Inflammatory macrophage treated with lipopolysaccharide for 1 hour (primary cell): ENCODE measurements at places on chromosomes 11 and 22.

DNA sequence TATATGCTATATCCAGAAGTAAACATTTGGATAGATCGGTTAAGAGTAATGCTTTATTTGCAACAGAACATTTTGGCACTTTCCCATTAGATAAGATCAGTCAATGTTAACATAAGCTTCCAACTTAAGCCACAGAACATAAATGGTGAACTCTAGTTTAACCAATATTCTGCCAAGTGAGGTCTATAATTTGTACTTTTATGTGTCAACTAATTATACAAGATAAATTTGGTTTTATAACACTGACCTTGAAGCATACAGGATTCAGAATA is 23.5 kb upstream of the BLID start:
- DNase-seq: no peak

GRCh38 chr11:110571081-110571720 is 141.0 kb downstream of the ARHGAP20 start:
- peak; percentile 76 for DNase-seq

DNA sequence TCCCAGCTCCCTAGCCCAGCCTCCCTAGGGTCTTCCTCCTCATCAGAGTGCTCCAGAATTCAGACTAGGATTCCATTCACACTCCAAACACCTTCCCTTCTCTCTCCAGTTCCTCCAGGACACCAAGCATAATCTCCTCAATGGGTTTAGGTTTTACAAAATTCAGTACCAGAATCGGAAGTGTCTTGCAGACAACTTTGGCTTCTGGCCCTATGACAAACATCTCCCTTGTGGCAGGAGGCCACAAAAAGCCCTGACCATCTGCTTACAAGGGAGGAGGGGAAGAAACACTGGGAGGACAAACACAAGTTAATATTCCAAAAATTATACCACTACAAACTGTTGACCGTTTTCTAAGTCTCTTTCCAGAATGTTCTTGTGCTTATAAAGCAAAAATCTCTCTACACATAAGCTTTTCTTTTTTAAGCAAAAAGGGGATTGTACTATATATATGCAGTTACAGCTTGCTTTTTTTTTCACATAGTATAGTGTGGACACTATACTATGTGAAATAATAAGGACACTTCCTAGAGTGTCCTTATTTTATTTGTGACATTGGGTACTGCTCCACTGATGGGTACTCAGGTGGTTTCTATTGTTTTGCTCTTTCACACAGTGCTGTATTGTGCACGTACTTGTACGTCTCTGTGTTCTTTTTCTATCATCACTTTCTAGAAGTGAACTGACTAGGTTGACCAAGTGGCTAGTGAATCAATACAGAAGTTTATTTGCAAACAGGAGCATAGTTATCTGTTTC is 78.7 kb downstream of the BDNF start:
- no peak for DNase-seq

GRCh38 chr11:6365659-6366058 is 24.6 kb upstream of the SMPD1 start:
- DNase-seq: no peak

DNA sequence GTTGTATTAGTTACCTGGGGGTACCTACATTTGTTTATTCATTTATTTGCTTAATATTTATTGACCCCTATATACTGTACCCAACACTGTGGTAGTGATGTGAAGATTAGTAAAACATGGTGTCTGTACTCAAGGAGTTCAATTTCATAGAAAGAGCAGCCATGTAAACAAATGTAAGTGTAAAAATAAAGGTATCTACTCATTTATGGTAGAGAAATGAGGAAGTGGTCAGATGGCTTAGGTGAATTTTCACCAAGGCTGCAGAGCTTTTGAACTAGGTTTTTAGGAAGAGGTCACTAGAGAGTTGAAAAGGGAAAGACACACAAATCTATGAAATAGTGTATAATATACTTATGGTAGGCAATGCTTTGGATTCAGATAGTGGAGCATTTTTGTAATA is 11.1 kb downstream of the CTR9 start:
- no peak for DNase-seq

DNA sequence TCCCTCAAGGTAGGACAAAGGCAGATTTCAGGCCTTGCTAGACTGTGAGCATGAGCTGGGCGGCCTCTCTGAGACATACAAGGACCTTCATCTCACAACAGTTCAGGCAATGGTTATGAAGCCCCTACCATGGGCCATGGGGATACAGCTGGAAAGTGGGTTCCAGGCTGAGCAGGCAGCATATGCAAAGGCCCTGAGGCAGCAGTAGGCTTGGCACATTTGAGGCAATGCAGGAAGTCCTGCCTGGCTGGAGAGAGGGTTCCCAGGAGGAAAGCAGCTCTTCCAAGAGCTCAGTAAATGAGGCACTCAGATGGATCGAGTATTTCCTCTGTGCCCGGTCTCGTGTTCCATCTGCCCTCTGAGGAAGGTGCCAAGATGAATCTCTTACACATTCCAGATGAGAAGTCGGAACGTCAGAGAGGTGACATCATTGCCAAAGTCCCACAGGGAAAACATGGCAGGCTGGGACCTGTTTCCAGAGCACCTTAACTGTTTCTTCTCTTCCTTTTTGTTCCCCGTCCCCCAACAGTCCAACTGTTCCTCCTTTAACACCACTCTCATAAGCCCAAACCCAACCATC is 388.6 kb downstream of the MN1 start:
- no peak for DNase-seq

DNA sequence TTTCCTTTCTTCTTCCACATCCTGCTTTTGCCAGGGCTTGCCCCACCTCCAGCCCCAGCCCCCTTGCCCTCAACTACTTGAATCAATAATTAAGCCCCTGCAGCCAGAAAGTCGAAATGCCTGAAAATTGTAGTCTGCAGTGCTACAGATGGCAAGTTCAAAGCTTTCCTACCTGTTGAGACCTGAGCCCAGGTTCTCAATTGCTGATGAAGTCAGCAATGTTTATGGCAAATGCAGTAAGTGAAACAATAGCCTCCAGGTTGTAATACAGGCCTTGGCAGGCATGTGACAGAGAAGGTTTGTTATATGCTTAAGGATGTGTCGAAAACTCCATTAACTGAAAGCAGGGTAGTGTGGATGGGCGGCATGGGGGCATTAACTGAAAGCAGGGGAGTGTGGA is 181.1 kb upstream of the SESN3 start:
- DNase-seq: no peak

DNA sequence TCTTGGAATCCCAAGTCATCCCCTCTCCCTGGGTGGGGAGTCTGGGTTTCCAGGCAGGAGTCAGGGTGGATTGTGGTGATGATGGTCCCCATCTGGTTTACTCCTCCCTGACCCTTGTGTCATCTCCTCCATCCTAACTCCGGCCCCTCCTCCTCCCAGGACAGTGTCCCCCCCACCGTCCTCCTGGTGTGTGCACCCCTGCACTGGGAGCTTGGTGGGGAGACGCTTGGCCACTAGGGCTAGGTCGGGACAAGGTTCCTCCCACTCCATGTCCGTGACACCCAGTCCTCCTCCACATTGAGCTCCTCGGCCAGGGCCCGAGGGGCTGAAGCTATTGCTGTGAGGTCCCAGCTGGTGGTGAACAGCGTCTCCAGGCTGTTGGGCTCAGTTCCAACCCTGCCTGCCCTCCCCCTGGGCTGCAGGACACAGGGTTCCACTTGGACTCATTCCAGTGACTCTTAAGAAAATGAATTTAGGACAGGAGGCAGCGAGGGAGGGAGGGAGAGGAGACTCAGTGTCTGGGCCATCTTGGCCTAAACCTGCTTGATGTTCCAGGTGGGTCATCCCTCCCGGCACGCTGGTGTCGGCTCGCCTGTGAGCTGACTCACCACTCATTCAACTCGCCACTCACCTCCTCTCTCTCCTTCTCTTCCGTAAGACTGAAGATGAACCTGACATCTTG is 433.2 kb downstream of the TBC1D22A start:
- DNase-seq: no peak

DNA sequence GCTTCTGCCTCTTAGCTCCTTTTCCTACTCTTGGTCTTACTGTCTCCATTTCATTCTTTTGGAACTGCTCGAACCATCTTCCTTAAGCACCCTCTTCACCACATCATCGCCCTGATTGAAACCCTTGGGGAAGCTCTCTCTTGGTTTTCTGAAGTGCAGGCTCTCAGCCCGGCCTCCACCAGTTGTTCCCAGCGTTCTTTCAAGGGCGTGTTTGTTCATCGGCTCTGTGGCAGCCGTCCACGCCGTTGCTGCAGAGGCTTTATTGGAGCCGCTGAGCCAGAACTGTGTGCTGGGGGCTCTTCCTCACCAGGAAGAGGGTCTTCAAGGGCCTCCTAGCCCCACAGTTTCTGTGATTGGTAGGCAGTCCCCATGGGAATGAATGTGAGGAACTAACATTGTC is 214.1 kb downstream of the TBC1D22A start:
- no peak for DNase-seq

DNA sequence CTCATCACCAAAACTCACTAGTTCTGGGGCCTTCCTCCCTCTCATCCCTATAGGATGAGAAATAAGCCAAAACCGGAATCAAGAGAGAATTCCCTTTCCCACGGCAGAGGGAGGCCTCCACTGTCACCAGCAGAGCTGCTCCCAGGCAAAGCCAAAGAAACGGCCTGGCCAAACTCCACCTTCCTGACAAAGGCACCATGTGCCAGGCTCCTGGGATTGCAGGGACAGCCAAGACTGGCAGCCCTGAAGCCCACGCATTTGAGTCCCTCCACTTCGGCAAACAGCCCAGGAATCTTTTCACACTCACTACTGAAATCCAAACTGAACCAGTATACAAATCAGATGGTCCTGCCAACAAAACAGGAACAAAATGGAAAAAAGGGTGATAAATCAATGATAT is 6.1 kb downstream of the SMCO4 start:
- DNase-seq: no peak
